Subcutaneous adipose tissue (tissue), 4 donors: ENCODE measurements at places on chromosomes 12 and 14. TPM values are rescaled to one million over a fixed set of nuclear protein-coding genes. Genes with fewer than 3 reads are reported as not detected.

Gene CAPZA3
- total RNA-seq, result not detected

Gene TMEM63C
- 0.17 TPM for total RNA-seq

Gene BEST3
- total RNA-seq, result not detected

Gene CALM1
- 224 TPM for total RNA-seq

Gene TPPP2
- total RNA-seq, result not detected

Gene STXBP6
- total RNA-seq, result 7.9 TPM

Gene SPX
- total RNA-seq, result 8.5 TPM

Gene NUAK1
- 38.6 TPM for total RNA-seq

Gene ITGA7
- total RNA-seq, result 518 TPM

Gene CBLN3
- total RNA-seq, result 6.4 TPM

Gene COCH
- 5.4 TPM for total RNA-seq

Gene KRT6C
- not detected for total RNA-seq

Gene KCNMB4
- total RNA-seq, result 2.8 TPM

Gene SELPLG
- total RNA-seq, result 14.3 TPM

Gene HOXC10
- 7.6 TPM for total RNA-seq

Gene DACT1
- total RNA-seq, result 2.9 TPM

Gene LGR5
- total RNA-seq, result 0.38 TPM

Gene TSPAN8
- total RNA-seq, result 14.8 TPM

Gene TMEM52B
- 0.85 TPM for total RNA-seq

Gene SLC17A8
- total RNA-seq, result not detected

Gene ALDH1L2
- total RNA-seq, result 11.2 TPM

Gene VPS33A
- total RNA-seq, result 17.2 TPM

Gene TCL1B
- not detected for total RNA-seq

Gene ERBB3
- total RNA-seq, result 0.66 TPM

Gene RDH16
- not detected for total RNA-seq

Gene FITM1
- total RNA-seq, result not detected

Gene CYP46A1
- 1.4 TPM for total RNA-seq

Gene SVOP
- not detected for total RNA-seq
